ENCODE measurements at places on chromosomes 5 and 9. TPM values are rescaled to one million over a fixed set of nuclear protein-coding genes. Genes with fewer than 3 reads are reported as not detected.

DNA sequence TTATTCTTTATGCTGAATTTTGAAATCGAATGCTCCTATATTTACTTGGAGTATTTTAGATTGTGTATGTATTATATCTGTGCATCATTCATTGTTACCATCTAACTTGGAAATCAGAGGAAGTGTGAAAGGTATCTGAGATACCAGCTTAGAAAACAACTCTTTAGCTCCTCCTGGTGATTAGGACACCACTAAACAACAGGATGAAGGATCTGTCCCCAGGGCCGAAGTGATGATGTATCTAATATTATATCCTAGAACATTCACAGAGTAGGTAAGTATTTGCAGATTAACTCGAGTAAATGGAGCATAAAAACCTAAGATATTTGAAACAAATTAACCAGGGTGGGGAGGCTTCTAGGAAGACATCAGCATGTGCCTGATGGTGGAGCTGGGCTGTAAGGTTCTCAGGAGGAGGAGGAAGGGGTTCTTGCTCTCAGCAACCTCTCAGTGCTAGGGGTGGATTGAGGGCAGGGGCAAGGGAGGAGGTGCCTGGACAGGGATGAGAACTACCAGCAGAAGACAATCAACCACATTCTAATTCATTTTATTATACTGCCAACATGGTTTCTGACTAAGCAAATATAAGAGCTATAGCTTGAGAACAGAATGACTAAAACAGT, 2.6 kb upstream of the NFIL3 start:
- H3K27ac ChIP-seq = no peak overlapping the region
- H3K36me3 ChIP-seq = no peaks in the 10 kb centered on the region
- no peak overlapping the region for H3K4me3 ChIP-seq

DNA sequence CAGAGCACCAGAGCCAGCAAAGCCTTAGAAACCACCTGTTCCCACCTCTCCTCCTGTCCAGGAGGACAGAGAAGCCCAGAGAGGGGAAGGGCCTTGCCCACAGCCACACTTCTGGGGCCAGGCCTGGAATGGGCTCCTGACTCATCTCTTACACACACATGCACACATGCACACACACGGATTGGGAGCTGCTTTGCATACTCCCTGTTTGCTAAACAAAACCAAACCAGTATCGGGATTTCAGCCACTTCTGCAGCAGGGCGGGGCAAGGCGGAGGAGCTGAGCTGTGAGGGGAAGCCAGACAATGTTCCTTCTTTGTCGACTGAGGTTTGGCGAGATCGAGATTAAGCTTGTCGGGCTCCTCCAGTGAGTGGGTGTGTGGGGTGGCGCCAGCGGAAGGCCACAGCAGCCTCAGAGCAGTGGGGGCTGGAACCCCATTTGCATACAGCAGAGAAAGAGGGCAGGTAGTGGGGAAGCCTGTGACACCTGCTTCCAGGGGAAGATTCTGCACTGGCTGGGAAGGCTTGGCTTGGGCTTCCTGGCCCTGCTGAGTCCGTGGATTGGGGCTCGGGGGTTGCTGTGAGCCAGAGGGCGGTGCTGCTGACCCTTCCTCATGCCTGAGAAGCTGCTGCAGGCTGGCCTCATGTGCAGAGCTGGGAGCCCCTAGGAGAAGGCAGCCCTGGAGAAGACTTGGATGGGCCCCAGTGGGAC, 16.1 kb downstream of the GFI1B start:
- H3K27me3 ChIP-seq = peaks cover 9% of the 10 kb centered on the region
- DNase-seq = no peak
- H3K4me1 ChIP-seq = no peaks in the 10 kb centered on the region
- no peak overlapping the region for H3K27ac ChIP-seq

- no peak overlapping the region for H3K27ac ChIP-seq
- H3K36me3 ChIP-seq = no peaks in the 10 kb centered on the region
- H3K4me3 ChIP-seq = no peak overlapping the region
- H3K27me3 ChIP-seq = no peaks in the 10 kb centered on the region
- H3K4me1 ChIP-seq = peaks cover 12% of the 10 kb centered on the region
These were observed 629.2 kb downstream of the BNC2 start for GRCh38 chr9:16241231-16241630.

POLE3 gene
- total RNA-seq = 31.1 TPM

SCAMP1 gene
- 30.7 TPM for total RNA-seq
